ENCODE measurements at places on chromosomes 7 and 10.

- DNase-seq = no peak
Measured at GRCh38 chr10:130728531-130729215, 582.8 kb downstream of the TCERG1L start.

DNA sequence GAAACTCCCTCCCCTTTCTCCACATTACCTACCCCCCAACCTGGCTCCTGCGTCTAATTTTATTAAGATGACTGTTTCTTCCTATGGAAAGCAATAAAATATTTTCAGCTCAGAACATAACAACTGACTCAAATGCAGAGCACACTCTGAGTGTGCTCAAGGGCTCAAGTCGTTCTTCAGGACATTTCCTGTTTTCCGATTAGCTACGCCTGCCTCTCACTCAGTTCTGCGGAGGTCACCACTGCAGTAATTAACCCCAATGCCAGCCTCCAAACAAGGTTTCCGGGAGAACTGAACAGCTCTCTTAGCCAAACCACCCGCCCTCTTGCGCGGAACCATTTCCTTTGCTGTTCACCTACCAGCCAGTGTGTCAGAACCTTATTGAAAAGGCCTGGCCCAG lies 19.3 kb downstream of the MYOF start:
- DNase-seq = no peak

GRCh38 chr7:19752020-19752419 lies 21.4 kb downstream of the TMEM196 start:
- no peak for DNase-seq

DNA sequence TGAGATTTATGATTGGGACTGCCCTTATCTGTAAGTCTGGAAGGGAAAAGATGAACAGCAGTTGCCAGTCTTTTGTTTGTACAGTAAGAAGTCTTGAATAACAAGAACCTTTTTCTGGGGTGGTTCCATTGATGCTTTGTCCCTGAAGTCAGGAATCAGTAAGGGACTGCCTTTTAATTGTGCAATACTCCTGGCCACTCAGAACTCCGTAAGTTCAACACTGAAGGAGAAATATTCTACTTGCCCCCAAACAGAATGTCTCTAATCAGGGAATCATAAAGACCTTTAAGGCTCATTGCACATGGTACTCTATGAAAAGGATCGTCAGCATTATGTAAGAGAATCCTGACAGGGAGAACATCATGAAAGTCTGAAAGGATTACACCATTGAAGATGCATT lies 361.4 kb downstream of the EXOC4 start:
- DNase-seq = no peak

GRCh38 chr7:131909151-131909768 lies 352.8 kb upstream of the PODXL start:
- DNase-seq = no peak

- DNase-seq = no peak
Measured at GRCh38 chr10:34254596-34254995, 560.5 kb downstream of the PARD3 start.

Data from DMS79 treated with DMSO at 0.1 percent for 48 hours (cell line).